NCI-H1694 treated with DMSO at 0.1 percent for 48 hours (cell line): ENCODE measurements at places on chromosomes 4 and X.

DNA sequence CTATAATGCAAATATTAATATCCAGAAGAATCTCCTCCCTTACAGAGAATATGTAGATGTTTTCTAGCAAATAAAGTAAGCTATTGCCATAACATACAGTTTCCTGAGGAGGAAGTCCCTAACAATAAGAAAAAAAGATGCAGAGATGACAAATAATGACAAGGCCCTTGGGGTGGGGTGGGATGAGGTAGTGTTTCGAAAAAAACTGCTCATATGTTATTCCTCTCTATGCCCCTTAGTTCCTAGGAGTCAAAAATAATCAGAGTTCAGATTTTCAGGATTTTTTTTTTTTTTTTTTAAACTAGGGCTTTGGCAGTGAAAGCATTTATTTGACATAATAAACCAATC, 99.0 kb downstream of the ZAR1 start:
- no peak for DNase-seq

DNA sequence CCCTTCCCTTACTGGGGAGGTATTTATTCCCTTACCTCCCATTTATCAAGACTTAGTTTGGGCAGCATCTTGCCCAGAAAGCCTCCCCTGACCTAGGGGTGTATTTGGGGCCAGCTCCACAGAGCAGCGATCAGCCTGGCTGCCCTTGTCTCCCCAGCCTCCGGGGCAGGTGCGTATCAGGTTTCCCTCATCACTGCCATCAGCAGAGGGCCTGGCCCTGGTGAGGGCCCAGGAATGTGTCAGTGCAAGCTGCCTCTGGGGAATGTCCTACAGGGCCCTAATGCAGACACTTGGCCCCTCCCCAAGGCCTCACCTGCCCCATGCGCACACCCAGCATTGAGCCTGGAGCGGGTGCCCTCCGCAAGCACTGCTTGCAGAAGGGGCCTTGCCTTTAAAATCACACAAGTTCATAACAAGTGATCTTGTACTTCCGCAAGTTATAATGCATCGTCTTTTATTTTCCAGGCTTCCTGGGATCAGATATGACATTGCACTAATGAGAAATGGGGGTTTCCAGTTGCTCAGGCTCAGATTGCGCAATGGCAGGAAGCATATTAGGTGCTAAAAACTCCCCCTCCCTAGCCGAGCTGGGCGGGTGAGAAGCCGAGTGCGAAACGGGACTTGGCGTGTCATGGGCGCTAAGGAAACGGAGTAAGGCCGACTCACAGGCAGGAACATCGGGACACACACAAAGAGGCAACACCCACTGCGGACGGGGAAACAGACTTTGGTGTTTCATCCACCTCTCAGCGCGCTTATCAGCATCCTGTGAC, 25.4 kb upstream of the AFAP1 start:
- no peak for DNase-seq

DNA sequence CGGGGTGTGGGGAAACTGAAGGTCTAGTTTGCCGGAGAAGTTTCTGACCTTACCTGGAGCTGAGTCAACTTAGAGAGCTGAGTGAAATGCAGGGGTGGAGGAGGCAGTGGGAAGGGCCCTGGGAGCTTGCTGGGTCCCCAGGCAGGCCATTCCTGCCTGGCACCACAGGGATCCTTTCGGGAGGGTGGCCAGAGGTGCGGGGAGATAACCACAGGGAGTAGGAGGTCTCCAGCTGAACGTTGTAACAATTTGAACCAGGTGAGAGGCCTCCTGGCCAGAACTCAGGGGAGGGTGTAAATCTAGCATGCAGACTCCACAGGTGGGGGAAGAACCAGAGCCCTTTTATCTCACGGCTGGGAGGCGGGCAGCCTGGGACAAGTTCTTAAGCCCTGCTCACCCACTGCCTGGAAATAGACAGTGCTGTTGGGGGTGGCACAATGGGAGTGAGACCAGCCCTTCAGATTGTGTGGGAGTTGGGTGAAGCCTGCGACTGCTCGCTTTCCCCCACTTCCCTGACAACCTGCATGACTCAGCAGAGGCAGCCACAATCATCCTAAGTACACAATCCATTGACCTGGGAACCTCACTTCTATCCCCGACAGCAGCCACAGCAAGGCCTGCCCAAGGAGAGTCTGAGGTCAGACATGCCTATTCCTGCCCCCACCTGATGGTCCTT, 247.4 kb downstream of the ADGRA3 start:
- no peak for DNase-seq

DNA sequence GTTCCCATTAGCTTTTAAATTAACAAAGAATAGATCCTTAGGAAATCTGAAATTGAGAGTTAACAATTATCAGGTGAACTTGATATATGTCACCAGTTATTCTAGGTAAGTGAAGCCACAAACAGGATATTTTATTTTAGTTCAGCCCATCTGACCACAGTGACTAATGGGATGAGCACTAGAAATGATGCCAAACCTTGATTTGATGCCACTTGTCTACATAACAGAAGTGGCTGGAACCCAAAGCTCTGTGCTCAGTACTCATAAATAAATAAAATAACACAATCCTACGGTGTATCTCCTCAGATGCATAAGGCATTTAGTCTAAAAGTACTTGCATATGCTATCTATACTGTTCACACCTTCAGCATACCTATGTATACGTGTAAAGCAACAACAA, 12.2 kb downstream of the SLITRK4 start:
- no peak for DNase-seq

DNA sequence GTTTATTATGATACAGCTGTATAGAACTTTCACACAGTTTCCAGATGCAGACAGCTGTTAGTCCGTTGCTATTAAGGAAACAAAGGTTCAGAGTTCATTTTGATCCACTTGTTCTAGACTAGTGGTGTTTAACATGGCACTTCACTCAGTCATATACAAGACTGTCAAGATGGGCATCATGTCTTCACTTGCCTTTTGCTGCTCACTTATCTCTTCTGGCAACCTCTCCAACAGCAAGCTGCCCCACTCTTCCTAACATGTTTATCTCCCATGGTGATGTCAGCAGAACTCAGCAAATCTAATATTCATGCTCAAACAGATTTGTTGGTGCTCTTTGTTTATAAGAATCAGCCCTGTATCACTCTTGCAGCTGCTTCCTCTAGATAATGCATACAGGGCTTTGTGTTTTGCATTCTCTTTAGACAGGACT, 236.2 kb upstream of the HAND2 start:
- no peak for DNase-seq

- DNase-seq, result no peak
These were observed 127.0 kb upstream of the GATB start for GRCh38 chr4:151887816-151888180.

DNA sequence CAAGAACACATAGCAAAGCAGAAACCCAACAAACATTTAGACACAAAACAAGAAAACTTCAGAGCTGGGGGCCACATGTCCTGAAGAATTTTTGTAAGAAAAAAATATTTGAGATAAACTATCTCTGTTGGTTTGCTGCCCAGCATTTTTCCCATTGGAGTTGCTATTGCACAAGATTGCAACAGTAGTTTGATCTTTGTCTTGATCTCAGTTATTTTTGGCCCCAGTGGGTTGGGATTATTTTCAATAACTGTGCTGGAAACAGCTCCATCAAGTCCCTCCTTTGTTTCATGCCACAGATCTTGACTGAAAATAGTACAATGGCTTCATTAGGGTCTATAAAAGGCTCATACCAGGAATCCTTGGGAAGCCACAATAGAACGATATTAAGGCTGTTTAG, 103.8 kb upstream of the RAI2 start:
- DNase-seq, result no peak

GRCh38 chr4:114921790-114922591, 191.4 kb downstream of the NDST4 start:
- DNase-seq, result no peak

DNA sequence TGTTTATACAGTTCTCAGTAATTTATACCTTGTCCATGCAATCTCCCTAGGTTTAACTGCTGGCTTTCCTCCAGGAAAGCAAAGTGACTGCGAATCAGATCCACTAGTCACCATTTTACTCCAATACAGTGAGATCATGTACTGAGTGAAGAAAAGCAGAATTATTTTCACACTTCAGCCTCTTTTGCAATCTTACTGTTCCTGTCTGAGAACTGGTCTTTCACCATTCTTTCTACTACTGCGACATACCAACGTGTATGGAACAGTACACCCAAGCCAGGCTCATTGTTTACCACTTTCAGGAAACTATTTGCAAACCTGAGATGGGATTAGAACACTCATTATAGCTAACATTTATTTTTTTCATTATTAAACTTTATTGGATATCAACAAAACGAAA, 8.0 kb upstream of the MSL3 start:
- DNase-seq, result no peak

DNA sequence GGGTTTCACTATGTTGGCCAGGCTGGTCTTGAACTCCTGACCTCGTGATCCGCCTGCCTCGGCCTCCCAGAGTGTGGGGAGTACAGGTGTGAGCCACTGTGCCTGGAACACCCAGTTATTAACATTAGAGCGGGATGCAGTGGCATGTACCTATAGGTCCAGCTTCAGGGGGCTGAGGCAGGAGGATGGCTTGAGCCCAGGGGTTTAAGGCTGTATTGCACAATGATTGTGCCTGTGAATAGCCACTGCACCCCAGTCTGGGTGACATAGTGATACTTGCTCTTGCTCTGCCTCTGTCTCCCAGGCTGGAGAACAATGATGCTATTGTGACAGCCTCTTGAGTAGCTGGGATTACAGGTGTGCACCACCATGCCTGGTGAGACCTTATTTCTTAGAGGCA, 39.8 kb downstream of the FAM193A start:
- no peak for DNase-seq

GRCh38 chr4:649751-650310, 24.2 kb downstream of the ATP5ME start:
- DNase-seq, result no peak

- no peak for DNase-seq
These were observed 118.8 kb downstream of the FAM13A start for GRCh38 chr4:88938138-88938537.

- no peak for DNase-seq
These were observed 11.7 kb upstream of the REELD1 start for GRCh38 chr4:146202665-146203064.

- no peak for DNase-seq
These were observed 113.3 kb downstream of the ELOVL6 start for GRCh38 chr4:110085131-110085530.
